ENCODE measurements at places on chromosomes 1 and 21. TPM values are rescaled to one million over a fixed set of nuclear protein-coding genes. Genes with fewer than 3 reads are reported as not detected.

GRCh38 chr21:29185172-29185571 is 54.7 kb downstream of the MAP3K7CL start:
- H3K27me3 ChIP-seq, result no peaks in the 10 kb centered on the region
- H3K4me1 ChIP-seq, result peaks cover 13% of the 10 kb centered on the region
- H3K36me3 ChIP-seq, result no peaks in the 10 kb centered on the region
- H3K27ac ChIP-seq, result no peak overlapping the region

DNA sequence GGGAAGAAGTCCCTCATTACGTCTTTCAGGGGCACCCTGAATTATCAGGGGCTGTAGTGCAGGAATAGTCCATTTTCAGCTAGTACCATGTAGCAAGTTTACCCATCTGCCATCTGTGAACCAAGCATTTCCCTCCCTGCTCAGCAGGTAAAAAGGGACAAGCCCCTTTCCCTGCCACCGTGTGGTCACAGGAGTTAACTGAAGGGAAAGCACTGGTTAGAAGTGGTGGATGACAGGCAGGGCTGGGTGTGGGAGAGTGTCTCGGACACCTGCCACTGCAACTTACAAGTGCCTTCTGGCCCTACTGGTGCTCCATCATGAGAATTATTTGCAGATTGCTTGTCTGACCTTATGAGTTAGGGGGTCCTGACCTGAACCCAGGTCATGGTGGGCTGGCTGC is 32.0 kb upstream of the IGSF5 start:
- no peak overlapping the region for H3K27ac ChIP-seq
- no peaks in the 10 kb centered on the region for H3K36me3 ChIP-seq
- no peak for DNase-seq

Gene CELF3
- total RNA-seq, result not detected

GRCh38 chr1:160818207-160818937 is 22.4 kb downstream of the LY9 start:
- H3K27me3 ChIP-seq, result peaks cover 1% of the 10 kb centered on the region
- DNase-seq, result no peak
- H3K27ac ChIP-seq, result no peak overlapping the region
- H3K4me3 ChIP-seq, result no peak overlapping the region

- DNase-seq, result no peak
- peaks cover 10% of the 10 kb centered on the region for H3K4me1 ChIP-seq
- H3K27ac ChIP-seq, result peak overlapping the region; percentile 39
- no peak overlapping the region for H3K4me3 ChIP-seq
- no peaks in the 10 kb centered on the region for H3K36me3 ChIP-seq
- no peaks in the 10 kb centered on the region for H3K27me3 ChIP-seq
Measured at GRCh38 chr1:67190410-67190809, 24.2 kb downstream of the IL23R start.

DNA sequence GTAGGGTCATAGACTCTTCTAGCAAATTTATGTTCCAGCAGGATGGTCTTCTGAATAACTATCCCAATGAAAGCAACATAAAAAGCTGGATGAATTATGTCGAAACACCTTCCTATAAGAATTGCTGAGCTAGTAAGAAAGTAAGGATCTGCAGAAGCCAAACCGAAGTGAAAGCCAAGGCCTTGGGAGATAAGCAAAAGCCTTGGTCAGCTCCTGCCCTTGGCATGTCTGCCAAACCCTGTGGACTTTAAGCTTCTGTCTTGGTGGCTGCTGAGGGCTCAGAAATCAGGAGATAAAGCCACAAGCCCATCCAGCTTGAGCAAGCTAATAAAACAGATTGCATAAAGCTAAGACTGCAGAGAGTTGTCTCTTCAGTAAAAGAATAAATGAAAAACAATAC is 81.2 kb upstream of the KCND3 start:
- H3K27ac ChIP-seq, result no peak overlapping the region
- H3K4me1 ChIP-seq, result no peaks in the 10 kb centered on the region
- DNase-seq, result no peak
- H3K4me3 ChIP-seq, result no peak overlapping the region
- peaks cover 5% of the 10 kb centered on the region for H3K27me3 ChIP-seq
- H3K36me3 ChIP-seq, result no peaks in the 10 kb centered on the region

GRCh38 chr1:68328490-68328889 is 96.2 kb upstream of the WLS start:
- DNase-seq, result no peak
- H3K27me3 ChIP-seq, result no peaks in the 10 kb centered on the region
- no peaks in the 10 kb centered on the region for H3K36me3 ChIP-seq

GRCh38 chr1:159913451-159914192 is 11.7 kb downstream of the TAGLN2 start:
- peak overlapping the region; percentile 2 for H3K27ac ChIP-seq
- H3K27me3 ChIP-seq, result no peaks in the 10 kb centered on the region
- no peak overlapping the region for H3K4me3 ChIP-seq
- no peak for DNase-seq
- peaks cover 49% of the 10 kb centered on the region for H3K4me1 ChIP-seq

Gene RGS7
- total RNA-seq, result not detected

DNA sequence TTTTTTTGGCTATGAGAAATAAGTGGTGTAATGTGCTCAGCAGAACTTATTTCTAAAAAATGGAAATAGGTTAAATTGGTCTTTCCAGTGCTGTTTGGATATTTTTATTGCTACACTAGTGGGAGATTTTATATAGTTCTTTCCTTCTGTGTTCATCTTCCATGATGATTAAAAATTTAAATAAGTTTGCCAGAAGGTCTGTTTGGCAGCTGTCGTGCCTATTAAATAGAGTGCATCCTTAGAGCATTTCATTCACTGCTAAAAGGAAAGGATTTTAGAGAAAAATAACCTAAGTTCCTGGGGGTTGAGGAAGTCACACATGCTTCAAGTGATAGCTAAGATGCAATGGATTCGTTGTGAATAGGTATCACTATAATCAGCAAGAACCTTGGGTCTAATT is 29.7 kb upstream of the RAVER2 start:
- DNase-seq, result no peak
- H3K27me3 ChIP-seq, result peaks cover 4% of the 10 kb centered on the region
- no peak overlapping the region for H3K4me3 ChIP-seq
- H3K27ac ChIP-seq, result no peak overlapping the region
- no peaks in the 10 kb centered on the region for H3K36me3 ChIP-seq

Gene S100A1
- not detected for total RNA-seq

DNA sequence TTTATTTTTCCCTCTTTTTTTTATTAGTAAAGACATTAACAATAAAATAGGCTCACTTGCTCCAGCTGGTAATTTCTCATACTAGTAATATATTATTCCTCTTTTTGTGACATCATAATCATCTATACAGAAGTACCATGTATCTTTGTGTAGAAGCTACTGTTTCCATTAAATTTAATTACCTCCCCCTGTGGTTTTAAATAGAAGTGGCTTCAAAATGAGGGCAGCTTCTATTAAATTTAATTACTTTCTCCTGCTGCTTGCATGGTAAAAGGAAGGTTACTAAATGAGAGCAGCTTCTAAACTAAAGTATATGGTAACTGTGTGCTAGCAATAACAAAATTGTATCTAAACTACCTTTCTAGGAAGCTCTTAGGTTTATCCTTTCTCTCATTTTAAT is 94.0 kb downstream of the DPYD start:
- no peak overlapping the region for H3K4me3 ChIP-seq
- H3K27me3 ChIP-seq, result no peaks in the 10 kb centered on the region
- no peaks in the 10 kb centered on the region for H3K36me3 ChIP-seq
- H3K27ac ChIP-seq, result no peak overlapping the region

Gene FCRL5
- total RNA-seq, result not detected

Measured in activated T-helper 2 cell treated with anti-CD3 and anti-CD28 coated beads, Interferon-gamma antibody, Interleukin-2, Interleukin-4, amounts not matched to agents 10 μg/mL and 5 μg/mL and 100 μg/mL, durations not matched to agents 14 hours and 24 hours and 36 hours (primary cell).